ENCODE measurements at places on chromosomes 4 and X. TPM values are rescaled to one million over a fixed set of nuclear protein-coding genes. Genes with fewer than 3 reads are reported as not detected.

C1QTNF7 gene
- 2.0 TPM for polyA plus RNA-seq

DIPK2B gene
- 21.7 TPM for polyA plus RNA-seq

ANXA3 gene
- polyA plus RNA-seq, result 5.6 TPM

SPRY1 gene
- polyA plus RNA-seq, result 184 TPM

AMER1 gene
- 6.2 TPM for polyA plus RNA-seq

CHIC1 gene
- polyA plus RNA-seq, result 7.7 TPM

SMIM10L2A gene
- 2.6 TPM for polyA plus RNA-seq

RENBP gene
- 5.1 TPM for polyA plus RNA-seq

RNF150 gene
- polyA plus RNA-seq, result 42.4 TPM

NHS gene
- polyA plus RNA-seq, result 1.2 TPM

PGAM4 gene
- not detected for polyA plus RNA-seq

NLGN3 gene
- polyA plus RNA-seq, result 2.5 TPM

AKAP14 gene
- not detected for polyA plus RNA-seq

HUWE1 gene
- 100 TPM for polyA plus RNA-seq

SGCB gene
- polyA plus RNA-seq, result 167 TPM

USP17L26 gene
- polyA plus RNA-seq, result not detected
